A673 (cell line): ENCODE measurements at places on chromosomes 1 and 21. TPM values are rescaled to one million over a fixed set of nuclear protein-coding genes. Genes with fewer than 3 reads are reported as not detected.
A peak's percentile ranks its signal among the peaks of the same experiment; 100 is the strongest.

DNA sequence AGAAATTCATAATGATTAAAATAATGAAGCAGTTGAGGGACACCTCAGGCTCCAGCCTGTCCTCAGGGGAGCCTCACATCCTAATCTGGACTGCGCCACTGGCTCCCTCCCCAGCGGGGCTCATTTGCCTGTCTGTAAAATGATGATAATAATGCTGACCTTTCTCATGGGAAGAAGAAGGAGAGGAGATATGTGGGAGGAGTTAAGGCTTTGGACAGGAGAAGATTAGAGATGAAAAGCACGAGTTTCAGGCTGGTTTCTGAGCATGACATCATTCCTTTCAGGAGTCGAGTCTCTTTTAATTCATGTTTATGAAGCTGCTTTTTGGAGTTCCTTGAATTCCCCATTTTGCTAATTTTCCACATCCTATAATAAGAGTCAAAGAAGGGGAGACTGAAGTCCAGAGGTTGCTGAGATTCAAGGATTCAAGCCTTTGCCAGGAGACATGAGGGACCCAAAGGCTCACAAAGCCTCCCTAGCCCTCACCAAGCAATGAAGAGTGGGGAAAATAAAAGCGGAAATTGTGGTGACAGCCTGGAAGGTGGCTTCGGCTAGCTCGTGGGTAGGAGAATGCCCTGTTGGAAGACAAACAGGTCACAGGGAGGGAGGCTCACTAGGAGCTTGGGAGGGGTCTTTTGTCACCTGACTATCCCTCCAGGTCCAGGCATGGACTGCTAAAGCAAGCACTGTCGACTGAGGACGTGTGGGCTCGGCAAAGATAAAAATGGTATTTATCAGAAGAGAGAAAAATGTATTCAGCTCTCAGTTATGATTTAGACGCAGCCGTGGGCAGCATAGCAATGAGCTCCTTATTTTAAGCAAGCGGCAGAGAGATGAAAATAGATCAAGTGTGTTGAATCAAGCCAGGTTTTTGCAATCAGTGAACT is 27.5 kb upstream of the STMN1 start:
- H3K27ac ChIP-seq: no peak overlapping the region
- no peaks in the 10 kb centered on the region for H3K4me1 ChIP-seq
- no peaks in the 10 kb centered on the region for H3K36me3 ChIP-seq
- no peaks in the 10 kb centered on the region for H3K27me3 ChIP-seq
- H3K4me3 ChIP-seq: no peak overlapping the region

The RXRG gene
- total RNA-seq: not detected in 2 replicates

- H3K36me3 ChIP-seq: peaks cover 83% of the 10 kb centered on the region
- H3K27me3 ChIP-seq: no peaks in the 10 kb centered on the region
- peak overlapping the region; percentile 5 for H3K27ac ChIP-seq
- DNase-seq: no peak
Observed at GRCh38 chr1:214377886-214378285, 96.9 kb downstream of the SMYD2 start.

GRCh38 chr1:158176399-158176798 is 4.3 kb upstream of the CD1D start:
- peaks cover 6% of the 10 kb centered on the region for H3K27me3 ChIP-seq
- H3K27ac ChIP-seq: no peak overlapping the region
- no peak for DNase-seq
- no peak overlapping the region for H3K4me3 ChIP-seq
- H3K4me1 ChIP-seq: peaks cover 5% of the 10 kb centered on the region
- no peaks in the 10 kb centered on the region for H3K36me3 ChIP-seq

The KCNK2 gene
- not detected in 2 replicates for total RNA-seq

The WNT2B gene
- 0.32 and 0.52 TPM in 2 replicates for total RNA-seq

The POU3F1 gene
- 83.3 and 92.9 TPM in 2 replicates for total RNA-seq

The S100A1 gene
- 0.72 TPM in 1 of 2 replicates, not detected in the other for total RNA-seq

GRCh38 chr1:36178471-36179219 is 22.7 kb downstream of the MAP7D1 start:
- no peaks in the 10 kb centered on the region for H3K4me1 ChIP-seq
- peaks cover 71% of the 10 kb centered on the region for H3K36me3 ChIP-seq
- DNase-seq: no peak
- H3K27ac ChIP-seq: no peak overlapping the region
- H3K27me3 ChIP-seq: no peaks in the 10 kb centered on the region

The ITLN2 gene
- not detected in 2 replicates for total RNA-seq

The NCAM2 gene
- 36.0 and 38.2 TPM in 2 replicates for total RNA-seq
